ENCODE measurements at places on chromosomes 6 and 20.

DNA sequence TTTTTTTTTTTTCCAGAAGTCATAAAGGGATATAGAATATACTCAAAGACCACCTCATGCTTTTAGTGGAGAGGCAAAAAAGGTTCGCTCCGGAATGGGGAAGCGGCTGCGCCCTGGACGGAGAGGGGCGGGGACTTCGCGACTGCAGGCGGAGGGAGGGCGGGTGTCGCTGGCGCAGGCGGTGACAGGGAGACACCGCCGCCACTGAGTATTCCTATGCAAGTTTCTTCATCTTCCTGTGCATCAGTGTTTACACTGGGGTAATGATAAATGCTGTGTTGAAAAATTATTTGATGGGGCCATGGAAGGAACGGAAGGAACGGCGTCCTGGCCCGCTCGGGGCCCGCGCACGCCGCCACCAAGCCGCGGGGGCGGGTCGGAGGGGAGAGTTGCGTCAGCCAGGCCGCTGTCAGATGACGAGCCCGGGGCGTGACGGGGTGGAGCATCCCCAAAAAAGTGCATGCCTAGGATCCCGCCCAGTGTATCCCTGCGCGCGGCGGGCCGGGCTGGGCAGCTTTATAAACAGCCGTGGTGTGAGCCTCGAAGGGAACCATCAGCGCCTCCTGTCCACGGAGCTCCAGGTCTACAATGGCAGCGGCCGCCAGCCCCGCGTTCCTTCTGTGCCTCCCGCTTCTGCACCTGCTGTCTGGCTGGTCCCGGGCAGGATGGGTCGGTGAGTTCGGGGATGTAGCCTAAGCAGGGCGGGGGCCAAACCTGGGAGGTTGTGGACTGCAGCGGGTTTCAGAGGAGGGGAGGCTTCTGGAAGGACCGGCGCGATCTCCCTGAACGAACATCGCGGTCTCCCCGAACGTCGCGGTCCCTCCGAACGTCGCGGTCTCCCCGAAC, at the start of gene ULBP1:
Gene ULBP1 (plus strand): TSS at position 482 of the 846 bp plus-strand sequence. CDS start 107 bp downstream, at position 589.
- DNase-seq: no peak

GRCh38 chr6:3754776-3755175, 3.3 kb upstream of the PXDC1 start:
- DNase-seq: no peak

DNA sequence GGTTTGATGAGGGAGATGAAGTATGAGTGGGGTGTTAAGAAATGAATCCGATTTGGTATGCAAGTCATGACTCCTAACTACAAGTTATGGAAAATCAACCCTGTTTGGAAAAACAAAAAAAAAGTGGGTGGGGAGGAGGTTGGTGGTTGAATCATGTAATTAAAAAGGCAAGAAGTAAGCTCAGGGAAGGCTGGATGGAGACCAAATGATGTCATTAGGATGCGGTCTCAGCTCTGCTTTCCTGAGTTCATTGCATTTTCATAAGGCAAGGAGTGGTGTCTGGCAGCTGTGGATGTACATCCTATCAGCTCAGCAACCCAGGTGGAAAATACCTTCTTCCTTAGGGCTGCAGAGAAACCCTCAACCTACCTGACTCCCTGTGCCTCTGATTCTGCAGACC, 60.4 kb upstream of the AKAP12 start:
- DNase-seq: peak; percentile 47

DNA sequence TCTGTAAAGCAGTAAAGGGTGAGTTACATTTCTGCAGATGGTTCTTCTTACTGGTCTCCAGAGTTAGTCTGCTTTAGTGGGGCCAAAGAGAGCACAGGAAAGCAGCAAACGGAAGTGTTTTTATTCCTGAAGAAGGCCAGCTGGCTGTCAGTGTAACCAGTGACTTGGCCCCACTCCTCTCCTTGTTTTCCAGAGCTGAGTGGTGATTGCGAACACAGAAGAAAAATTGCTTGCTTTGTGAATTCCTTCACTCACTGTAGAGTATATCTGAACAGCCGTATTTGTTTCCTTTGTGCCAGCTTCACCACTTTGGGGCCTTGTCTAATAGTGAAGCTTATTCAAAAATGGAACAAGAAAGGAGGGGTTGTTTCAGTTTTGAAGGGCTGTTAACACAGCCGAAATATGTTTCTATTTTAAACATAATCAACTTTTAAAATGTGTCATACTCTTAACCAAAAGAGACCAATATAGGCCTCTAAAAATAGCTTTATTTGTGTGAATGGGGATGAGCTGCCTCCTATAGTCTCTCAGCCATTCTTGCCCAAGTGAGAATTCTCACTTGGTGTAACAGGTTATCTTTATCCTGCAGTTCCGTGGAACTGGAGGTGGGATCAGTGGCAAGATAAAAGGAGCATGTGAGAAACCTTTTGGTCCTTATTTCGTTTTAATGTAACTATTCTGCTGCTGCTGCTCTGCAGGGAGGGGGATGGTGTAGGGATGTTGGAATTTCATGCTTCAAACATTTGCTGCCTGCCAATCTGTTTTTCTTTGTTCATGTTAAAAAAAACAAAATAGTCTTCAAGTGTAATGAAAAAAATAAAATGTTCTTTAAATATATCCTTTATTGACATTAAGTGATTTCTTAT, 37.8 kb downstream of the ZC2HC1B start:
- no peak for DNase-seq

DNA sequence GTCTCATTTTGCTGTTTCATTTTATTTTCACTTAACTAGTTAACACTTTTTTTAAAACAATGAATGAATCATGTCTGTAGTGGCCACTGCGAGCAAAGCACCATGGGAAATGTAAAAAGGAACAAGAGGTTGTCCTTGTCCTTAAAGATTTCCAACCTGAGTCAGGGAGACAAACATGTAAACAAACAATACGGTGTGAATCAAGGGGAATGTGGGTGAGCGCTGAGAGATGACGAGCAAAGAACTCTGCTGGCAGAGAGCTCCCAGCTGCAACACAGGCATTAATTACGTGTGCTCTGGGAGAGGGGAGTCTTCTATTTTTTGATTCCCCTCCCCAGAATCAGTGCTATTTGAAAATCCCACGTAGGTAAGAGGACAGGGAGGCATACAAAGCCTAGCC, 84.3 kb downstream of the ATXN1 start:
- peak; percentile 61 for DNase-seq

DNA sequence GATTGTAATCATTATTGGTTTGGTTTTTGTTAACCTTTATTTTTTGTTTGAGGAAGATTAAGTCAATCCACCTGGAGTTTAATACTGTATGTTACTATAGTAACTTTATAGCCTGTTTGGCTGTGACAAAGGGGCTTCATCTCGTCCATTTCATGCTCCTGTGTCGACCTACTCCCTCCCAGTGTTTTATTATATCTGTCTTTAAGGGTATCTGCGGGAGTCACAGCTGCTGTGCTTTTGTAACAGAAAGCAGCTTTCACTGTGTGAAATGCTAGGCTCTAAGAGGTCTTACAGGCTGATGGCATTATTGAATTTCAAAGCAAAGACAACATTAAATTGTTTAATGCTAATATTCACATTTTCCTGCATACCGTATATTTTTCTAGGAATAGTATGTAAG, 698.0 kb upstream of the POU3F2 start:
- DNase-seq: no peak

DNA sequence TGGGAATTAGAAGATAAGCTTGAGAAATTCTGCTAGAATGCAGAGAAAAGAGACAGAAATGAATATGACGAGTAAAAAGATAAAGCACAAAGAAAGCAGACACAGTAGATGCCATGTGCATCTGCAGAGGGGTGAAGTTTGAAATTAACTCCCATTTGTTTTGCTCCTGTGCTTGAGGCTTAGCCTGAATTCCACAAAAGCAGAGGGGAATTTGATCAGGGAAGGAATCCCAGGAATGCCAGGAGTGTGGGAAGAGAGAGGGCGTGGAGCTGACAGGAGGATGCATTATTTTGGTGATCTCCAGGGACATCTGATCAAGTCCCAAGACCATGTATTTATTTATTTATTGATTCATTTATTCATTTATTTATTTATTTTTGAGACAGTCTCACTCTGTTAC, 55.6 kb downstream of the SLC22A1 start:
- DNase-seq: no peak

DNA sequence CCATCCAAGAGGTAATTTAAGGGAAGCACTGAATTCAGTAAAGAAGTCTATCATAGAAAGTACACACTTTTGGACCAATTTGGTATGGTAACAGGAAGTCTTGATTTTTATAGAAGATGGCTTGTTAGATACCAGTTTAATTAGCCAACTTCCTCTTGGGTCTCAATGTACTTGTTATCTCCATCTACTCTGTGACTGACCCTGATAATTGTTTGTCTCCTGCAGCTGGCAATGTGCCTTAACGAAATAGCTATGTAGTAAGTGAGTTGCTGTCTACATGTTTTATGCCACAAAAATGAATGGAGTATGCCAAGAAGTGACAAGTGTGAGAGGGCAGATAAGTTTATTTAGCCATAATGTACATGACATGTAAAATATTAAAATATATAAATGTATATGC, 410.5 kb upstream of the MAN1A1 start:
- DNase-seq: no peak

DNA sequence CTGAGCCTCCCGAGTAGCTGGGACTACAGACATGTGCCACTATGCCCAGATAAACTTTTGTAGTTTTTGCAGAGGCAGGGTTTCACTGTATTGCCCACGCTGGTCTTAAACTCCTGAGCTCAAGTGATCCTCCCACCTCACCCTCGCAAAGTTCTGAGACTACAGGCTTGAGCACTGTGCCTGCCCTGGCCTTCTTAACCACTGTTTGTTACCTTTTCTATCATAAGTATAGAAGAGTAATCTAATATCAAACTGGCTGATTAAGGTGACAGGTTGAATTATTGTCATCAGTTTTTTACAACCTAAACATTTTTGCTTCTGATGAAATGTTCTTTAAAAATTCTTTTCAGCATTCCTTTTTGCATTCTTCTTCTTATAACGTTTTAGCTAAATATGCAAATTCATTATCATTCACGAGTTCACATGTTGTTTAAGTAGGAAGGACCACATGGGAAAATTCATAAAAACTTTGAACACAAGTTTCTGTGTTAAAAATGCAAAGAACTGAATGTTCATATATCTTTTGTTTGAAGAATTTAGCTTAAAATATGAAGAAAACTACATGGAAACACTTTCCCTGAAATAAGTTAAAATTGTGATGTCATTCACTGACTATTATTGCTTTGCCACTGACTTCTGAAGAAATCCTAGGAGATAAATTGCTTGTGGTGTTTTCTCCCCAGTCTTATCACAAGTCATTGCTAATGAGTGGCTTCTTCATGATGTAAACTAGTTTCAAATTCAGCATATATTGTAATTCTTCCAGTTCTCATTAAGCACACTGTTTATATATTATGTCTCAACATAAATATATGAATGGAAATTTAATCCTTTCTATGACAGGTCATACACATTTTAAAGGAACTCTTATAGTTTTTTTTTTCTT, 106.7 kb downstream of the ADGRB3 start:
- no peak for DNase-seq

GRCh38 chr6:95242560-95242959, 334.8 kb upstream of the MANEA start:
- no peak for DNase-seq

DNA sequence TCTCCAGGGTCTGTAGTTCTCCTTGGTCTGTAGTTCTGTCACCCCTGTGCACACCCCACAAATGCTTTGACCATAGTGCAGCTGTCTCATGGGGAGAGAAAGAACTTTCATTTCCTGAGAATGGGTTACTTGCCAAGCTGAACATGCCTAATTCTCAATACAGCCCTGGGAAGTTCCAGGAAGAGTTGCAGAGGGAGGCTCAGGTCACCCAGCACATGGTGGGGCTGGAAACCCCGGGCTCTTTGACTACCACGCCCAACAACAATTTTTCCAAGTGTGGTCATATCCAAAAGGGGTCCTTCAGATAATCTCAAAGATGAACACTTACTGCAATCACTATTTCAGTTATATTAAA, 2.2 kb upstream of the PTPRA start:
- DNase-seq: no peak

DNA sequence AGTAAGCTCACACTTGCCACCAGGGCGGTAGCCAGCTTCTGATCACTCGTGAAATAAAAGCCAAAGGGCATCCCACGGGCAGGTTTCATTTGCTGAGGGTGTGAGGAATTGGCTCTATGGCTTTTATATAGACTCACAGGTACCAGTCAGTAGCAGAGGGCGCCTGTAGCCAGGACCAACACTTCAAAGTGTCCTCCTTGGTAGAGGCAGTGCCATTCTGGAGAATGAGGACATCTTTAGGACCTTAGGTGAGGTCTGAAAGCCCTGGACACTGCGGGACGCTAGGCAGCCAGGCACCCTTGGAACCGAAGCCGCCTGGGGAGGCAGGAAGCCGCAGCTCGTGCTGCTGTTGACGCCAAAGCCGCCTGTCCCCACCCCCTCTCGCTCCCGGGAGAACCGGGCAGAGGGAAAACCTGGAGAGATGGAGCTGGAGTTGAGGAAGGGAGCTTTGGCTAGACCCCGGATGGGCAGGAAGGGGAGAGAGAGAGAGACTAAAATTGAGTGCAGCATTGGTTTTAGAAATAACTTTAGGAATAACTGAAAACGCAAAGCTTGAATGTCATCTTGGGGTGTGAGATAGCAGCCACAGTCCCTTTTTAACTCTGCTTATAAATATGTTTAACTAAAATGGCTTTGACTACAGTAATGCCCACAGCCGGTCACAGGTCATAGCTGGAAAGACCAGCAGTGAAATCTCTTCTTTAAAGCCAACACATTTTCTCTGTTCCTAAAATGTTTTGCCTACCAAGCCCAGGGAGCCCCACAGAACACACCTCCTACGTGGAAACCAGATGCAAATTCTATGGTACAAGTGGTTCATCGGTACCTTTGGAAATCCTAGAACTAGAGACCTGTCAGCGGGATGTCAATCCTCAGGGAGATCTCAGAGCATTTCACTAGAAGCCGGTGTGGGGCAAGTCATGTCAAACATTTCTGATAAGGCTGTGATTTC, 128.5 kb upstream of the CDYL start:
- DNase-seq: peak; percentile 79

DNA sequence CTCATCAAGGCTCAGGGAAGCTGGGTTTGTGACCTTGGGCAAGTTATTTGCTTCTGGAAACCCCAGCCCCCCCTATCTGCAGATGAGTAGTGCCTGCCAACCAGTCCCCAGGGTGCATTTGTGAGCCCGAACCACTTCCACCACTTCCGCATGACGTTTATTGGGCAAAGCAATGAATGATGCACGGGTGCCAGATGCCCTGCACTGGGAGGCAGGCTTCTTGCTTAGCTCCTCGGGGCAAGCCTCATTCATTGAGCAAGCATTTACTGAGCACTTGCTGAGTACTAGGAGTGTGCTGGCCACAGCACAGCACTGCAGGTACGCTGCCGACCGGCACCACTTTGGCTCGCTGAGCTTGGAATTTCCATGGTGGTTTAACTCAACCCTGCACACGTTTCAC, 60.2 kb downstream of the GNAS-AS1 start:
- no peak for DNase-seq

- no peak for DNase-seq
Measured at GRCh38 chr6:129096651-129097290, 213.8 kb downstream of the LAMA2 start.

- no peak for DNase-seq
Measured at GRCh38 chr6:142235272-142235671, 66.5 kb upstream of the ADGRG6 start.

- no peak for DNase-seq
Measured at GRCh38 chr6:53771785-53772624, 22.8 kb upstream of the LRRC1 start.

GRCh38 chr6:37822851-37823682, 3.5 kb downstream of the ZFAND3 start:
- peak; percentile 73 for DNase-seq

- no peak for DNase-seq
Measured at GRCh38 chr6:89025633-89026032, 54.9 kb upstream of the PNRC1 start.

GRCh38 chr20:19015351-19016139, 196.9 kb upstream of the SLC24A3 start:
- no peak for DNase-seq

- no peak for DNase-seq
Measured at GRCh38 chr6:44487586-44487985, 100.1 kb downstream of the CDC5L start.

All from MCF 10A (cell line).